ENCODE measurements at places on chromosomes 13 and 19.

DNA sequence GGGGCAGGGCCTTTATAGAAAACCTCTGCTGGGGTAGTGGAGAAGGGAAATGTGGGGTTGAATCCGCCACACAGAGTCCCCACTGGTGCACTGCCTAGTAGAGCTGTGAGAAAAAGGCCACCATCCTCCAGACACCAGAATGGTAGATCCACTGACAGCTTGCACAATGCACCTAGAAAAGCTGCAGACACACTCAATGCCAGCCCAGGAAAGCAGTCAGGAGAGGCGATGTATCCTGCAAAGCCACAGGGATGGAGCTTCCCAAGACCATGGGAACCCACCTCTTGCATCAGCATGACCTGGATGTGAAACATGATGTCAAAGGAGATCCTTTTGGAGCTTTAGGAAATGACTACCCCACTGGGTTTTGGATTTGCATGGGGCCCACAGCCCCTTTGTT is 958.0 kb upstream of the MIR17HG start:
- no peak for DNase-seq

GRCh38 chr13:97342136-97342535 is 91.8 kb upstream of the RAP2A start:
- DNase-seq, result no peak

- DNase-seq, result no peak
Observed at GRCh38 chr19:54100561-54100960, at the start of gene OSCAR. Gene OSCAR (minus strand): TSS chr19:54100803. CDS start chr19:54100792, 11 bp downstream.

DNA sequence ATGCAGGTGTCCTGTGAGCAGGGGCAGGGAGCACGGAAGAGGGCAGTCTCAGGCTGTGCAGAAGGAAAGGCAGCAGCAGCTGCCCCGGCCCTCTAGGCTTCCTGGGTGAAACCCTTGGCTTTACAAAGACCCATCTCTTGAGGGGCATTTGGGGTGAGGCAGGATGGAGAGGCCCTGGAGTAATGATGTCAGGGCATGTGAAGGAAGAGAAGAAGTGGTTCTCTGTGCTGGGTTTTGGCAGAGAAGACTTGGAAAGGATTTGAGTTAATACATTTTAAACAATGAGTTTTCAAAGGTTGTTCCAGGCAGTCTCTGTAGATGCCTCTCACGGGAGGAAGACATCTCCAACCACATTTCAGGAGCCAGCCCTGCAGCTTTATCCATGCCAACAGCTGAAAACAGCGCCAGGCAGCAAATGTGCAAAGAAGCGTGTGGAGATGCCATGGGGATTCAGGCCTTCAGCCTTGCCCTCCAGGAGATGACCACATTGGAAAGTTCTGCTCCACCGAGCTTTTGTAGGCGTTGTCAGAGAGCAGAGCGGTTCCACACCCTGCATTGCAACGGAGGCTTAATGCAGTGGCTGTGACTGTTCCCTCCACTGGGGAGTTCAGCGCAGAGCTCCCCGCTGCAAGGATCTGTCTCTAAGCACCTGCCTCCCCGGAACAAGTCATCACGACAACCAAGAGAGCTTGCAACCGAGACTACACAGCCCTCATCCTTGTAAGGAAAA is 322.8 kb downstream of the UQCRFS1 start:
- no peak for DNase-seq

DNA sequence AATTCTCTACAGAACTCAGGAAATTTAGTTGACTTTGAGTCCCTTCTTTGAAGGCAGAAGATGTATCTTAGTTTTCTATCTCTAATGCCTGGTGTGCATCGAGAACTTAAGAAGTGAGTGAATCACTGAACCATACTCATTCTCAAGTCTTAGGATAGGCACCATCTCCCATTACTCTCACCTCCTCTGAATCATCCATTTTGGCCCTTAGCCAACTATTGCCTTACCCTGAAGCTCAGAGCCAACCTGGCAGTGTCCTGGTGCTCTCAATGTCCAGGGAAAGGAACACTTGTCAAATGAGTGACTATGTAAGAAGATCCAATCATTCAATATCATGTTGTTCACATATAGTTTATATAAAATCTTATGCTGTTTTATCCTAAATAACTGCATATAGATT is 146.6 kb downstream of the RGCC start:
- DNase-seq, result peak; percentile 73

DNA sequence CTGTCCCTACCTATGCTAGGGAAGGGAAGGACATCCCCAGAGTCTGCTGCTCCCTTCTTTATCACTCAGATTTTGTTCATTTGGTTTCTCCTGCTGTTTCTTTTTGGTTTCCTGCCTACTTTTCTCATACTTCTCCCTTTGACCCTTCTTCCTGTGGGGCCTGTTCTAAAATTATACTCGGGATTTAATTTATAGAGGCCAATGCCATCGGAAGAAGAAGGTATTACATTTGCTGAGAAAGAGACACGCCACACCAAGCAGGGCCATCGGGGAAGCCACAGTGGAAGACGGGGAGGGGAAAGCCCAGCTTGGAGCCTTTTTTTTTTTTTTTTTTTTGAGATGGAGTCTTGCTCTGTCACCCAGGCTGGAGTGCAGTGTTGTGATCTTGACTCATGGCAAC is 46.8 kb upstream of the FARP1 start:
- DNase-seq, result no peak

DNA sequence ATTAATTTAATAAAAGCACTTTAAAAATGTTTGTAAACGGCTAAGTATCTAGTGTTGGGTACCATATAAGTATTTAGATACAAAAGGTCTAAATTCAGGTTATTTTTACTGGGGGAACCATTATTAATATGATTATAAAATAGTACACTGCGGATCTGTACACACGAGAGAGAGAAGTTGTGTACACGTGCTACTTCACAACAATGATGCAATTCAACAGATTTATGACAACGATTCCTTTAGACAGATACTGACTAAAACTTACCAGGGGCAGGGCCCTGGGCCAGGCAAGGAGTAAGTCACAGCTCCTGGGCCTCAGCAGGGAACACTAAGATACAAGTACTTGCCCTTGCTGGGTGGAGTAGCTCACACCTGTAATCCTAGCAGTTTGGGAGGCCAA is 29.1 kb upstream of the TPTE2 start:
- DNase-seq, result no peak

DNA sequence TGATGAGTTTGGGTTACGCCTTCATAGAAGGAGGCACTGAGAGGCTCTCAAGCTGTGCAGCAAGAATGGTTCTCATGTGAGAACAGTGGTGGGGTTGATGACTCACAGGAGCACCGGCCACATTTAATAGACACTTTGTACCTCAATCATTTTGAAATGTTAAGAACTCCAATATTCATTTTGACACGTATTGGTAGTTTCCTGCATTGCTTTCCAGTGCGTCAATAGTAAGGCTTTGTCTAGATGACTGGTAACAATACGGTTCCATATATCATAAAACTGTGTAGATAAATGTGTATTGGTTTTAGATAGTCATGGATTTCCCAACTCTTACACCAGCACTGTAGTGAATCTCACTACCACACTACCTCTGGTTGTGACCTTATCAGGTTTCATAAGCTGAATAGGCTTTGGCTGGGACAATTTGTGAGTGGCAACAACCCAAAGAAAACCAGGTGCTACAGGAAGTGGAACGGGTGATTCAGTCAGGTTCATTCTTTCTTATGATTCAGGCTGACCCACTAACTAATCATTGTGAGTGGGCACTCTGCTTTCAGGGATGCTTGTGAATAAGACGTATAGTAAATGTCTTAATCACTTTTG is 362.6 kb downstream of the KLF5 start:
- peak; percentile 92 for DNase-seq

GRCh38 chr19:17325881-17326594 is 8.6 kb downstream of the ANO8 start:
- DNase-seq, result no peak

GRCh38 chr13:21010621-21011020 is 50.8 kb downstream of the LATS2 start:
- no peak for DNase-seq

DNA sequence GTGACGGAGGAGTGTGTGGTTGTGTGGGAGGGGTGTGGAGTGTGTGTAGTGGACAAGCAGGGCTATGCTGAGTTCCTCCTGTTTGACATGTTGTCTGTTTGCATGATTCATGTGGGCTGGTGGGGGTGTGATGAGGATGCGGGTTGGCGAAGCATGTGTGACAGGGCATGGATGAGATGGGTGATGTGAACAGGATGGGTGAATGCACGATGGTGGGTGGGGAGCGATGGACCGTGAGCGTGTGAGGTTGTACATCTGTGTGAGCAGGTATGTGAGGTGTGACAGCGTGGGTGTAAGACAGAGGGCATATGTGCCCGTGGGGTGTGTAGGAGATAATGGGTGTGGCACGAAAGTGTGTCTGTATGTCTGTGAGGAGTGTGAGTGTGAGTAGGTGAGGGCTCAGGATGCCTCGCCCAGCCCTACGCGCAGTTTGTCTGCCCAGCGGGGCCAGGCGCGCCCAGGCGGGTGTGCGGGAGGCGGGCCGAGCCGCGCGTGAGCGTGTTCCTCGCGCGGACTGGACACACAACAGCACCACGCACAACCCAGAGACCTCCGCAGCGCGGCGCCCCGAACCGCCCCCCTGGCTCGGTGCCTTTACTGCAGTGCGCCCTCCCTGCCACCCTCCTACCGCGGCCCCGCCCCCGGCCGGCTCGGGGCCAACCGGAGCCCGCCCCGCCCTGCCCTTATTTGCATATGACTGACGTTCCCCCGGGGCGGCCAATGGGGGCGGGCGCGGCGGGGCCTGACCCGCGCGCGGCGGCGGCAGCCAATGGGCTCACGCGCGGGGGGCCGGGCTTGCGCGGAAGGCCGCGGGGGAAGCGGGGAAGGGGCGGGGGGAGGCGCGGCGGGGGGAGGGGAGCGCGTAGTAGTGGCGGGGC is 14.4 kb downstream of the CIC start:
- DNase-seq, result peak; percentile 92

GRCh38 chr13:42794577-42795275 is 13.3 kb downstream of the FAM216B start:
- DNase-seq, result no peak

- DNase-seq, result no peak
Observed at GRCh38 chr19:32661318-32661717, 13.7 kb downstream of the ANKRD27 start.

DNA sequence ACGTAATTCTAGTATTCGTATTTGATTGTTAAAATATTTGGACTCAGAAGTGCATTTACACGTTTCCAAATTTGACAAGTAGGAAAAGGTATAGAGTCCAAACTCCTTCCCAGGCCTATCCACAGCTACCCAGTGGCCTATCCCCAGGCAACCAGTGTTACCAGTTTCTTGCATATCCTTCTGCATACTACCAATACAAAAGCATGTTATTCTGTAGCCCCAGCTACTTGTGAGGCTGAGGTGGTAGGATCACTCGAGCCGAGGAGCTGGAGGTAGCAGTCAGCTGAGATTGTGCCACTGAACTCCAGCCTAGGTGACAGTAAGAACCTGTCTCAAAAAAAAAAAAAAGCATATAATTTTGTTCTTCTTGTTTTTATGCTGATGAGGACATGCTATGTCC is 67.1 kb downstream of the LRCH1 start:
- no peak for DNase-seq

DNA sequence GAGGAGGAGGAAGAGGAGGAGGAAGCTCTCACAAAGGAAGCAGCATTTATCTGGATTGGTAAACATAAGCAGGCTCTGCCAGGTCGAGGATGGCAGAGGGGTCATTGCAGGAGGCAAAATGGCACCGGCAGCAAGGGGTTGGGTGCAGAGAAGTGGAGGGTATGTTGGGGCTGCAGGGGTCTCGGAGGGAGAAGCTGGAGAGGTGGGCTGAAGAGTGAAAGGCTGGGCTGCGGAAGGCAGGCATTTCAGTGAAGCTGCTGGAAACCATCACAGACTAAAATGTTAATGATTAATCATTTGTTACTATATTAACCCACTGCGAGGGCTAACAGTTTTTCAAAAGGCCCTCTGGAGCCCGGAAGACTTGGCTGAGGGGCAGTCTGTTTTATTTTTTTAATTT is 24.6 kb downstream of the TPT1 start:
- no peak for DNase-seq

- no peak for DNase-seq
Observed at GRCh38 chr19:46985542-46986415, 33.9 kb upstream of the NPAS1 start.

DNA sequence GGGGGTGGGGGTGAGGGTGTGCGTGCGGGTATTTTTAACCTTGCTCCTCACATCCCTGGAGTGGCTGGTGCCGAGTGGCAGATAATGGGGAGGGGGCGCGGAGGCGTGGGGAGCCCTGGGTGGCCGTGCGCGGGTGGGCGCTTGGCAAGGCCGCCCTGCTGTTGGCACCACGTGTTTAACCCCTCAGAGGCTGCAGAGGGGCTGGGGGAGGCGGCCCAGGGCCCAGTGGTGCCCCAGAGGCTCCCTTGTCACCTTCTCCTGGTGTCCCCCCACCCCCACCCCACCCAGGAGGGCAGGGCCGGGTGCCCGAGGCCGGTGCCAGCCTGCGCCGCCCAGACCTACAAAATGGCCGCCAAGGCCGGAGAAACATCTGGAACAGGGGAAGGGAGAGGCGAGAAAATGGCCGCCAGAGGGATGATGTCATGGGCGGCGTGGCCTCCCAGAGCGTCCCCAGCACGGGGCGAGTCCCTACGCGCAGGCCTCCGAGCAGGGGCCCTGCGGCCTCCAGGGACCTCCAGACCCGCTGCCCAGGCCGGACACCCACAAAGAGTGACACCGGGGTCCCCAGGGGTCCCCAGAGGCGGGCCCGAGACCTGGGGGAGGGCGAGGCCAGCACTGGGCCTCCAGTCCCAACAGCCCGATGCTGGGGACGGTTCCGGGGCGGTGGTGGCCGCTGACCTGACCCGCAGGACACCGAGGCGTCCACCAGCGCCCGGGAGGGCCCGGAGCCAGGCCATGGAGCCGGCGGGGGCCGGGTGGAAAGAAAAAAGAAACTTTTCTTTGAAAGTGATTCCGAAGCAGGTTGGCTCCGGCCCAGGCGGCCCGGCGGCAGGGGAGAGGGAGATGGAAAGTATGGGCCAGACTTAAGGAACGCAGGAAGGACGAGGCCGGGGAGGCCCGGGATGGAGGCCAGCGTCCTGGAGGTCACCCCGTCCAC is 38.2 kb downstream of the NFIC start:
- DNase-seq, result no peak

DNA sequence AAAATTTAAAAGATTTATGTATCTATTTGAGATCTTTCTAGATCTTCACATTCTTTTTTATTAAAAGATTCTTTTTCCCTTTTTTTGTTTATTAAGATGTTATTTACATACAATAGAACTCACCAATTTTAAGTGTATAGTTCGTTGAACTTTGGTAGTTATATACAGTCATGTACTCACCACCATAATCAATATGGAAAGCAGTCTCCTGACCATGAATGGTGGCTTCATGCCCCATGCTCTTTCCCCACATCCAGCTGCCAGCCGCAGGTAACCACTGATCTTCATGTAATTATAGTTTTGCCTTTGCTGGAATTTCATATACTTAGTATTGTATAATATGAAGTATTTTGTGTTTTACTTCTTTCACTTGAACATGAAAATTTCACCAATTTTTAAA is 20.6 kb upstream of the GPR183 start:
- DNase-seq, result no peak

DNA sequence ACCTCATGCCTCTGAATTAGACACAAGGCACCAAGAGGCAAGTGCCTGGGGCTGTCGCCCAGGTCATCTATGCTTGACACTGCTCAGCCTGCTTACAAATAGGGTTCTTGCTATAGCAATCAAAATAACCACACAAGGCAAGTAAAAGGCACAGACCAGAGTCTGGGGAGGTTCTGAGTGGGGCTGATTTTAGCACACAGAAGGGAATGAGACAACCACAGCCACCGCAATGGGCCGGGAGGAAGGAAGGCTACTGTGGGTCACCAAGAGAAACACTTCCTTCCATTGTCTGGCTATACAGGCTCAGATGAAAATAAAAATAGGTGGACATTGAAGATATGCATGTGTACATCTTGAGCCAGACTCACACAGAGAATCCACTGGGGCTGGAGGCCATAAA is 159.1 kb downstream of the DLEU7 start:
- no peak for DNase-seq

GRCh38 chr13:104253063-104253680 is 1187.0 kb upstream of the SLC10A2 start:
- DNase-seq, result no peak

Data from keratinocyte (primary cell).